ENCODE measurements at places on chromosomes 5 and 9.
A peak's percentile ranks its signal among the peaks of the same experiment; 100 is the strongest.

GRCh38 chr9:114662081-114662989, 4.7 kb upstream of the TEX53 start:
- DNase-seq, result no peak

DNA sequence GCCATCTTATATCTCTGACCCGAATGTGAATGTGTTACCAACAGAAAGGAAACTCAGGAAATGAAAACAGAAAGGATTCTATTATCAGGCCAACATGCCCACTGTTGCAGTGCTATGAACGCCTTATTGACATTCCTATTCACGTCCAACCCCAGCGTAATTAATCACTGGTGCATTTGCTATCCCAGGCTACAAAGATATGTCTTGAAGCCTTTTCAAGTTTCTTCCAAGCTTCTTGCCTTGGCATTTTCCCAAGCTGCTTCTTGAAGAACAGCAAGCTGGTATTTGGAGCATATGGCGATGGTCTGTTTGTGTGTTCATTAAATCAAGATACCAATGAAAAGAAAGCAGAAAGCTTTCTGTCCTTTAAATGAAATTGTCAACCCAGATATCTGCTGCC, 579.2 kb upstream of the ZNF462 start:
- no peak for DNase-seq

DNA sequence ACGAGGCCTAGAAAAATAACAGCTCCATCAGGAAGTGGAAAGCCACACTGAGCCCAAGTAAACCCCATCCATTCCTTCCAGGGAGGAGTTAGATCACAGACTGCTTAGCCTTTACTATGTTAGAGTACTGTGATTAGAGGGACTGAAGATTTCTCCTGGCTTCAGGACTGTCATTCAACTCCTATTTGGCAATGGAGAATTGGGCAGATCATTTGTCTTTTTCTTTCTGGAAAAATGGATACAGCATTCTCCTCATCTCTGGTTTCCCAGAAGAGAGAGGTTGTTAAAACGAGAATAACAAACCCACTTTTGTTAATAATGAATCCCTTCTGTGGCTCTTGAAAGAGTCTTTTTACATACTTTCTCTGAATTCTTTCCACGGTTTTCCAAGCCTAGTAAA, 150.4 kb downstream of the GABRB2 start:
- no peak for DNase-seq

GRCh38 chr5:119876522-119876921, 247.2 kb downstream of the FAM170A start:
- DNase-seq, result no peak

DNA sequence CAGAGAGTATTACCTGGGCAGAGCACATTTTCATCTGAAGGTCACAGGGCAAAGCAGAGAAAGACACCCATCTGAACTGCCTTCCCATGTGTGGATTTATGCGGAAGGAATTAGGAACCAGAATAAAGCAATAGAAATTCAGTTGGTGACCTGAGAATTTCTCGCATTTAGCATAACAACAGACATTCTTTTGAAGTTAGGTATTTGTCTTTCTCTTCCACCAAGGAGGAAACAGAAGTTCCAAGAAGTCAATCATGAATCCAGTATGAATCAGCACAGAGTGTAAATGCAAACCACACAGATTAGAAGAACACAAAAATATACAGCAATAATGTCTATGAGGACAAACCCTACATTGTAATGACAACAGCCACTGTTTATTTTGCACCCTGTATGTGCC, 515.2 kb upstream of the BRINP1 start:
- no peak for DNase-seq

DNA sequence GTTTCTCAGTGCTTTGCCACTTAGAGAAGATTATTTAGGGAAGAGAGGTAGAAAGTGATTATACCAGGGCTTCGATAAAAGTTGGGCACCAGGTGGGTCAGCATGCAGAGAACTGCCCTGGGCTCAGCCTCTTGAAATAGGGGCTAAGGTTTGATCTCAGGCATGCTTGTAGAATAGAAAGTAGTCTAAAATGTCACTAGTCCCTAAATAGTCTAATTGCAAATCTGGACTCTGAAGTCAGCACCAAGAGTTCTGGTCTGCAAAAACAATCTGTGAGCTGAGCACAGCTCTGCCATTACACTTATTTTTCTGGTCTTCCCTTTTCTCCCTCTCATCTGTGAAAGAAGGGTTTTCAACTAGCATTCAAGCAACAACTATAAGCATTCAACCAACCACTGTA, 248.0 kb downstream of the SMARCA2 start:
- no peak for DNase-seq

- DNase-seq, result no peak
Observed at GRCh38 chr9:76417394-76417793, 23.2 kb upstream of the RFK start.

- peak; percentile 1 for DNase-seq
Observed at GRCh38 chr9:25964239-25964638, 286.0 kb upstream of the TUSC1 start.

- no peak for DNase-seq
Observed at GRCh38 chr9:71763832-71764231, 4.5 kb downstream of the CEMIP2 start.

- no peak for DNase-seq
Observed at GRCh38 chr5:113488645-113489184, 462 bp upstream of the MCC start.

DNA sequence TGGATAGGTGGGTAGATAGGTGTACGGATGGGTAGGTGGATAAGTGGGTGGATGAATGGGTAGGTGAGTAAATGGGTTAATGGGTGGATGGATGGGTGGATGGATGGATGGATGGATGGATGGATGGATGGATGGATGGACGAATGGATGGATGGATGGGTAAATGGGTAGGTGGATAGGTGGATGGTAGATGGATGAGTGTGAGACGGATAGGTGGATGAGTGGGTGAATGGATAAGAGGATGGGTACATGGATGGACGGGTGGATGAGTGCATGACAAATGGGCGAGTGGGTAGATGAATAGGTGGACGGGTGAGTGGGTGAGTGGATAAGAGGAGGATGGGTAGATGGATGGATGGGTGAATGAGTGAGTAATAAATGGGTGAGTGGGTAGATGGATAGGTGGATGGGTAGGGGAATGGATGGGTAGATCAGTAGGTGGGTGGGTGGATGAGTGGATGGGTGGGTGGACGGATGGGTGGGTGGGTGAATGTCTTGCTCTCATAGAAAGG, 179.2 kb downstream of the FGF18 start:
- no peak for DNase-seq

GRCh38 chr5:11504886-11505193, 399.4 kb downstream of the CTNND2 start:
- DNase-seq, result no peak

DNA sequence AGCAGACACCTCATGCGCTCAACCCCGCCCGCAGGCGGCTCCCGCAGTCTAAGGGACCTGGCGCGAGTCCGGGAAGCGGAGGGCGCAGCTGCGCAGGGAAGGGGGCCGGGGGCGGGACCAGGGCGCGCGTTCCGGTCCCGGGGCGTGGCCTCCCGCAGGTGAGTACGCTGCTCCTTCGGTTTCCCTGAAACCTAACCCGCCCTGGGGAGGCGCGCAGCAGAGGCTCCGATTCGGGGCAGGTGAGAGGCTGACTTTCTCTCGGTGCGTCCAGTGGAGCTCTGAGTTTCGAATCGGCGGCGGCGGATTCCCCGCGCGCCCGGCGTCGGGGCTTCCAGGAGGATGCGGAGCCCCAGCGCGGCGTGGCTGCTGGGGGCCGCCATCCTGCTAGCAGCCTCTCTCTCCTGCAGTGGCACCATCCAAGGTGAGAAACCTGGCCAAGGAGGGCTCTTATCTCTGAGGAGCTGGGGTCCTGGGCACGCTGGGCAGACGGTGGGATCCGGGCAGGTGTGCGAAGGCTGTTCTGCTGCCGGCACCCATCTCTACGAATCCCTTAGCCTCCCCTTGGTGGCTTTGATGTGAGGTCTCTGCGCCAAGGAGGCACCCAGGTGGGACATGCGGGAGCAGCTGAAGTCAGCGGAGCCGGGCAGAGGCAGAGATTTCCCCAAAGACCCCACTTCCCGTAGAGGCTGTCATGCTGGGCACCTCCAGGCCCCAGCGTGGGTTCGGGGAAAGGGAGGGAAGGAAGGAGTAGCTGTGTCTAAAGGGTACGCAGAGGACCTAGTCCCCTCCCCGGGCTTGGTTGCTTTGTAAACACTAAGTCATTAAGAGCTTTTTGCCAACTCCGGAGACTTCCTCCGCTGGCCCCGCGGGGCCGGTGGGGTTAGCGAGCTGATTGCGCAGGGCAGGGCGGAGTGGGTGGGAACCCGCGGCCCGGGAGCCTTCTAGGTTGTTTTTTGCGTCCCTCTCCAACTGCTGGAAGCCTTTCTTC, at the start of gene F2RL1:
F2RL1 (plus strand) TSS at position 187 of the 988 bp plus-strand sequence; CDS start at position 340, 153 bp downstream.
- peak; percentile 42 for DNase-seq

GRCh38 chr5:138960145-138960692, 85.1 kb upstream of the LRRTM2 start:
- DNase-seq, result peak; percentile 11

GRCh38 chr9:78278177-78278777, 18.6 kb upstream of the PSAT1 start:
- no peak for DNase-seq

GRCh38 chr9:38020151-38021076, 48.6 kb downstream of the SHB start:
- DNase-seq, result no peak

- no peak for DNase-seq
Observed at GRCh38 chr5:104541141-104541785, 978.7 kb upstream of the NUDT12 start.

DNA sequence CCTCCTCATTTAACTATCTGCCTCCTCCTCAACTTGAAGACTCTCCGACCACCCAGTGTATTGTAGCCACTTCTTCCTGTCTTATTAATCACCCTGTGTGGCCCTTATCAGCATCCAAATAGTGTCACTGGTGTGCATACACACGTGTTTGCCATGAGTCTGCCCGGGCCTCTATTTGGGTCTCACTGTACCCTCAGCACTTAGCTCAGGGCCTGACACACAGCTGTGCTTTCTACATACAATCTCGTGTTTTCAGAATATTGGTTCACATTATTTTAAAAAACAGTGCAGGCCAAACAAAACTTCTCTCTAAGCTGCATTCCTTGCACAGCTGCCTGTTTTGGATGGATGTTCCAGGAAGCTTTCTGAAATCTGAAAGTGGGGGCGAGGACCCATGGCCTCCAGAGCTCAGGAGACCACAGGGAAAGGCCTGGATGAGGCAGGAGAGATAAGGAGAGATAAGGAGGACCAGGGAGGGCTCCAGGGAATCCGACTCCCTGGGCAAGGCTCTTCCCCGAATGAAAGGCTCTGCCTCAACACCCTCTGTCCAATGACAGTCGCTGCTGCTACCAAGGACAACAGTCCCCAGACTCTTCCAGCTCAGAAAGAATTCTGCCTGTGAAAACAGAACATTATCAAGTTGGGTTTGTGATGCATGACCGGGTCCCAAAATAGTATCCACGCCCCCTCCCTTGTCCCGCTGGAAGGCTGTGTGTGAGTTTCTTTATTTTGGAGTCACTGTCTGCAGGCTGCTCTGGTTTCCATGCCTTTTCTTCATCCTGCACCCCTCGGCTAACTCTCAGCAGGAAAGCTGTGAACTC, 255.6 kb downstream of the NSG2 start:
- DNase-seq, result no peak

- DNase-seq, result no peak
Observed at GRCh38 chr5:129049126-129049799, 45.3 kb upstream of the ISOC1 start.

- no peak for DNase-seq
Observed at GRCh38 chr9:751137-752051, 90.1 kb upstream of the DMRT1 start.

GRCh38 chr9:106421772-106422171, 441.2 kb upstream of the ZNF462 start:
- DNase-seq, result no peak

- DNase-seq, result no peak
Observed at GRCh38 chr9:8732367-8733075, 932.9 kb upstream of the DMAC1 start.

DNA sequence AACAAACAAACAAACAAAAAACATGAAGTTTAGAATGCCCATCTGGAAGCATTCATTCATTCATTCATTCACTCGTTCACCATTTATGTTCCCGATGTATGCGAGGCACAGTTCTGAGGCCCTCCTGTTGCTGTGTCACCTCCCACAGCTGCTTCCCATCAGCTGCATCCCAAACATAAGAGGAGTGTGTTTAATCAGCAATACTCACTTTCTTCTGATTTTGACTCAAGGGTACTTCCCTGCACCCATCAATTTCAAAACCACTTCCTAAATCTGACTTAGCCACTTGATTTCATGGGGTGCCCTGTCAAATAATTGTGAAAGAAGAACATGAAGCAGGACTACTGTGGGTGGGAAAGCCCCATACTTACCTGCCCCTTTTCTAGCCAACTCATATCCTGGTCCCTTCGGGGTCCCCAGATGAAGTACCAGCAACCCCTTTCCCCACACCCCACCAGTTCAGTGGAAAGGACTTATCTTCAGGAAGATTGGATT, 128.0 kb upstream of the IL12B start:
- DNase-seq, result no peak

DNA sequence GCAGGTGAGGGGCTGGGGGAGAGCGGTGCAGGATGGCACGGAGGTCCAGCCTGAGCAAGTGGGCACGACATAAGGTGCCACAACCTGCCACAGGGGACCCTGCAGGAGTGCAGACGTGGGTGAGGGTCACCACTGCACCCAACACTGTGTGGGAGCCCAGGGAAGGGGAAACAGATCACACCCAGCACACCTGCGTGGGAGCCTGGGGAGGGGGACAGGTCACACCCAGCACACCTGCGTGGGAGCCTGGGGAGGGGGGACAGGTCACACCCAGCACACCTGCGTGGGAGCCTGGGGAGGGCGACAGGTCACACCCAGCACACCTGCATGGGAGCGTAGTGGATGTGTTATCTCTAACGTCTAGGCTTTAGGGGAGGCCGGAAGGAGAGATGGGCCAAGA, 47.4 kb upstream of the CLPTM1L start:
- no peak for DNase-seq

GRCh38 chr9:71726723-71727122, 41.6 kb downstream of the CEMIP2 start:
- no peak for DNase-seq

GRCh38 chr5:107954254-107954653, 283.5 kb upstream of the EFNA5 start:
- no peak for DNase-seq

GRCh38 chr5:84825606-84826005, 440.9 kb upstream of the EDIL3 start:
- no peak for DNase-seq

DNA sequence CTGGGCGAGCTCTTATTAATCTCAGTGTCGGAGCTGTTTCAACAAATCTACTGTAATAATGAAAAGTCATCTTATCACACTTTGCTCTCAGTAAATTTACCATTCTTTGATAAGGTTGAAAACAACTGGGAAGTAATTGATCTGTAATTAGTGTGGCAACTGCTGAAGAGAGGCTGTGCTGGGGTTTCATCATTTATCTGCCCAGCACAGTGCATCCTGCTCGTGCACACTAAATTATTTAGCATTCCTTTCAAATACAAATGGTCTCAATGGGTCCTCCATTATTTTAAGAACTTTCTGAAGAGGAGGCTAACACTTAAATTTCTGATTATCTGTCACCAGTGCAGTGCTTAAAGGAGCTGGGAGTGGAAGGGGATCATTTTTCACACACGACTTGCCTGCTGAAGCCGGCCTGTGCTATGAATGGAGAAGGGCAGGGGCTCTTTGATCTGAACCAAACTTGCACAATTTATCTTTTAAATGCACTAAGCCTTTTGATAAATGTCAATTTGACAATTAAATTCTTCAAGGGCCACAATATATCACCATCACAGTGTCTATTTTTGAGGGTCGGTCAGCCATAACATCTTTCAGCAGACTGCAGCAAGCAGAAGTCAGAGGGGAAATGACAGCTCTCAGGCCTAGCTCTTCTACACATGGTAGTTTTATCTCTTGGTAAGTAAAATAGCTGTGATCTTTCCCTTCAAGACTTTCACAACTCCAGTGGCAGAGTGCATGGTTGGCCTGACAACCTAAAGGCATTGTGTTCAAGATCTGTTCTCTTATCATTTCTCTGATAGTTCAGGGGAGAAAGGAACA, 106.4 kb upstream of the EFNA5 start:
- DNase-seq, result no peak

All from NCI-H187 (cell line).